ENCODE measurements at places on chromosomes 2 and 18. TPM values are rescaled to one million over a fixed set of nuclear protein-coding genes. Genes with fewer than 3 reads are reported as not detected.

DNA sequence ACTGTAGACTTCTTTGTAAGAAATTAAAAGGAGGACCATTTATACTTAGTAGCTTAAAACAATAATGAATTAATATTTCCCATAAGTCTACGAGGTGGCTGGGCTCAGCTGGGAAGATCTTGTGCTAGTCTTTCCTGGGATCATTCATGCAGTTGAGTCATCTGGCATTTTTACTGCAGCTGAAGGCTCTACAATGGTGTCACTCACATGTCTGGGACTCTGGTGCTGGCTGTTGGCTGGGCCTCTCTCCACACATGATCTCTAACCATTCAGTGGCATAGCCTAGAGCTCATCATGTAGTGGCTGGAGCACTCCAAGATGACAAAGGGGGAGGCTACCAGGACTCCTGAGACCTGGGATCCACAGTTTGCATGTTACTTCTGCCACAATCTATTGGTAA, 35.5 kb downstream of the CLASP1 start:
- no peak for DNase-seq

DNA sequence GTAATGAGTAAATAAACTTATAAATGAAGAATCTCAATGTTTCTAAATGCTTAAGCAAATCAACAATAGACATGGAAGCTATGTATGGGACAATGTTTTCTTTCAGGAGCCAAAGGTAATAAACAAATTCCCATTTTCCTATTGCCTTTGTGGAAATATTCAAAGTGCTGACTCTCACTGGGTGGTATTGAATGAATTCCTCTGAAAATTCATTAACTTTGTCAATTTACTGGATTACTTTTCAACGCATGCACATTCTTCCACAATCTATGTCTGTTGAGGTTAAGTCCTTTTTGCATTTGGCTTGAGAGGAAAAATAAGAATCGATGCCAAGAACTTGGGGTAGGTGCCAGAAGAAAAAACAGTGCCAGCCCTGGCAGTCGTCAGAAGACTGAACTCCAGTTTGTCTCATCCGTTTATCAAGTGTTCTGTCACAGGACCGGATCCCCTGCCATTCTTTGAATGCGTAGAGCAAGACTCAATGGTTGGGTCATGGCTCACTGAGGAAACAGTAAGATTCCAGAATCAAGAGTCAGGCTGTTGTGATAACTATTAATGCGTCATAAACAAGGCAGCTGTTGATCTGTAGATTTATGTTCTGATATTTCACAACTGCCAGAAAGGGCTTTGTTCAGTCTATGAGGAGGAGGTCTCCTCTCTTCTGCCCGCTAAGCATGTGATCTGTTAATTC, 133.3 kb downstream of the GFPT1 start:
- no peak for DNase-seq

GRCh38 chr2:127321303-127321702, 27.4 kb upstream of the ERCC3 start:
- peak; percentile 43 for DNase-seq

Gene TXNDC2
- total RNA-seq: not detected

Gene RGPD3
- total RNA-seq: 0.53 TPM

Gene RAX
- total RNA-seq: not detected

Data from HepG2 (cell line).